ENCODE measurements at places on chromosomes 1 and 21.

GRCh38 chr21:38806153-38806941 is 618 bp downstream of the ETS2 start:
- DNase-seq, result peak; percentile 25

DNA sequence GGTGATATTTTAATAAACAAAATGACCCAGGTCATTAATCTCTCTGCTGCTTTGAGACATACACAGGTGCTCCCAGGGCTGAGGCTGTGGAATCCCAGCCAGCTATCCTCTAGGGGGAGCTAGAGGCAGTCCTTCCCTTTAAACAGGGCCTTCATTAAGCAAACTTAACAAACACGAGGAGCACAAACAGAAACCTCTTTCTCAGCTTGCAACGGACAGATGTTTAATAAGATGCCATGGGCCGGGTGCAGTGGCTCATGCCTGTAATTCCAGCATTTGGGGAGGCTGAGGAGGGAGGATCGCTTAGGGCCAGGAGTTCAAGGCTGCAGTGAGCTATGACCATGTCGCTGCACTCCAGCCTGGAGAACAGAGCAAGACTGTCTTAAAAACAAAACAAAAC is 106.7 kb downstream of the HIVEP3 start:
- peak; percentile 65 for DNase-seq

DNA sequence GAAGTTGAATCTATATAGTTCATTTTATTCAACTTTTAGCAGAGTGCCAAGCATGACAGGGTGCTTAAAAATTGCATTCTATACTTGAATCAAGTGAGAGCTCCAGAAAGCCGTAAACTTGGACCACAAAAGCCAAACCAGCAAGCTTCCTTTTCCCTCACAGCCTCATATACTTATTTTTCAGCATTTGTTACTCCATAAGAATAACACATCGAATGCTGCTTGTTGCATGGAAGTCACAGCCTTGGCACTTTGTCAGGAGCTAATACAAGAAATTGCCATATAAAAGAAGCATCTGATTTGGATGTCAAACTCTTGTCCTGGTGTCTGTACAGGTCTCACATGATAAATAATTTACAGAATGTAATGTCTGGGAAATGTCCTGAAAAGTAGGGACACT is 87.4 kb downstream of the PLXNA2 start:
- no peak for DNase-seq

GRCh38 chr1:108551137-108551862 is 8.6 kb upstream of the EEIG2 start:
- no peak for DNase-seq

- peak; percentile 42 for DNase-seq
Measured at GRCh38 chr1:32775640-32776337, 41.4 kb downstream of the YARS1 start.

- peak; percentile 43 for DNase-seq
Measured at GRCh38 chr1:68814067-68814466, 317.2 kb upstream of the DEPDC1 start.

GRCh38 chr1:216076751-216077150 is 346.5 kb downstream of the USH2A start:
- no peak for DNase-seq

- DNase-seq, result no peak
Measured at GRCh38 chr21:34687745-34688144, 19.0 kb downstream of the CLIC6 start.

DNA sequence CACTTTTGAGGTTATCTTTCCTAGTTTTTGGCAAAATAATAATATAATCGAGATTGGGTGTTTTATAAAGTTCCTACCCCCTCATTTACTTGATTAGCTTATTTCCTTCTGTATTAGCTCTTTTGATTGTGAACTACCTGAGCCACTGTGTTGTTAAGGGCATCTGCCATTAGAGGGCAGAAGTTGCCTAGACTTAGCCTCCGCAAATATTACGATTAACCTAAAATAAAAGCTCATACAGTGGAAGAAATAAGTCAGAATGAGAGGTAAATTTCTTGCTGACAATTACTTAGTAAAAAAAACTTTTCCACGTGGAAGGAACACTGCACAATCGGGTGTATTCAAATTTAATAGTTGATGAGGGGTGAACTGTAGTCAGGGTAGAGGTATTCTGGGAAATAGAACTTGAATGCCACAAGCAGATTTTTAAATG is 2.3 kb downstream of the H3-3A start:
- peak; percentile 68 for DNase-seq

DNA sequence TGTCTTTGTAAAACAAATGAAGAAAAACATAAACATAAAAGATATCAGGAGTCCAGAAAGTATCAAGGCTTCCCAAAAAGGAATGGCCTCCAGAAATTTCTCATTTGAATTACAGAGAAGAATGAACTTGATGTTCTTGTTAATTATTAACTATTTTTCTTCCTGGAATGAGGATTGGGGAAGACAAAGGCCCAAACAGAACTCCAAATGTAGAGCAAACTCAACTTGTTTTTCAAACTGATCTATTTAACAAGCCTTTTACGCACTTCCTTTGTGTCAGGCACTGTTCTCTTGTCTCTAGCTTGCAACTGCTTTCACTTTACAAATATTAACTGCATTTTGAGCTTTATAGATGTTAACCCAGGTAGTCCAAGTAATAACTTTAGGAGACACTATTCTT is 45.5 kb downstream of the LAMC2 start:
- DNase-seq, result peak; percentile 33

DNA sequence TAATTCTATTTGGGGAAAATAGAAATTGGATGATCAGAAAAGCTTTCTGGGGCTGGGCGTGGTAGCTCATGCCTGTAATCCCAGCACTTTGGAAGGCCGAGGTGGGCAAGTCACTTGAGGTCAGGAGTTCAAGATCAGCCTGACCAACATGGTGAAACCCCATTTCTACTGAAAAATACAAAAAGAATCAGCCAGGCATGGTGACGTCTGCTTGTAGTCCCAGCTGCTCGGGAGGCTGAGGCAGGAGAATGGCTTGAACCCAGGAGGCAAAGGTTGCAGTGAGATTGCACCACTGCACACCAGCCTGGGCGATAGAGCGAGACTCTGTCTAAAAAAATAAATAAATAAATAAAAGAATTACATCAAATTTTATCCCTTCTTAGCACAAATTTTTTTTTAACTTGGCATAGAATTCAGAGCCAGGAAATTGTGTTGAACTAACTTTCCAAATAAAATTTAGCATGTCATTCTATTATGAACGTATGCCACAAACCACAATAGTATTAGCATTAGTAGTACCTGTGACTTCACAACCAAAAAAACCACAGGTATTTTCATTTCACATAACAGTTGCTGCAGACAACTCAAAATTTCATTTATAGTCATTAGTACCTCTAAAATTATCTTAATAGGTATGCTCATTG is 4.5 kb upstream of the ANKRD13C start:
- peak; percentile 79 for DNase-seq

- DNase-seq, result no peak
Measured at GRCh38 chr1:196183941-196184340, 424.3 kb downstream of the KCNT2 start.

GRCh38 chr1:78113156-78113916 is 67.6 kb downstream of the GIPC2 start:
- DNase-seq, result no peak

DNA sequence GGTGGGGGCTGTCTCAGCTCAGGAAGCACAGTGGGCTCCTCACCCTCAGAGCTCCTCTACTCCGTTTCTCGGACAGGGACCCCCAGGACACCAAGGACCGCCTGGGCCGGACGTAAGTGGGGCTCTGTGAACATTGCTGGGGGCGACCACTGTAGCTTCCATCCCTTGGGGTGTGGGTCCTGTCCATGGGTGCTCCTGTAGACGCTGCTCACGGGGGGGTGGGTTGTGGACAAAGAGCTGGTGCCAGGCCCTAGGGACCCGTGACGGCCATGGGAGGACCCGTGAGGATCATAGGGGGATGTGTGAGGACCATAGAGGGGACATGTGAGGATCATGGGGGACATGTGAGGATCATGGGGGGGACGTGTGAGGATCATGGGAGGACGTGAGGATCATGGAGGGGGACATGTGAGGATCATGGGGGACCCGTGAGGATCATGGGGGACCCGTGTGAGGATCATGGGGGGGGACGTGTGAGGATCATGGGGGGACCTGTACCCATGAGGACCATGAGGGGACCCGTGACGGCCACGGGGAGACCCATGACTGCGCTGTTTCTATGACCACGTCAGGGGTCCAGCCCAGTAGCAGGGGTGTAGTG is 18.1 kb downstream of the COL6A1 start:
- DNase-seq, result no peak

DNA sequence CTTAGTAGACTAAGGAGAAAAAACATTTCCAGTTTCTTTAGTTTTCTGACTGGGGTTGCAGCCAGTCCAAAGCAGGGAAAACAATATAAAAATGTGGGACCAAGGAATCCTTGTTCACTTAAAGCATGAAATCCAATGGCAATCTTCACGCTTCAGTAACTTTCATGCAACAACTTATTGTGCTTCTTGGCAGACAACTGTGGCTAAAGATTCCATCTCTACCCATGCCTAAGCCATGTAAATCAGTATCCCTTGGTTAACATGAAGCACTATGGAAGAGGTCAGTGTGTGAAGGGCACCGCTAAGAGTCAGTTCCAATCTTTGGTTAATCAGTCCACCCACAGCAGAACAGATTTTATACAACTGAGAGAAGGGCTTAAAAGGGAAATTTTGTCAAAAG is 201.8 kb upstream of the GREM2 start:
- peak; percentile 23 for DNase-seq

GRCh38 chr1:176480750-176481149 is 17.8 kb downstream of the PAPPA2 start:
- no peak for DNase-seq

DNA sequence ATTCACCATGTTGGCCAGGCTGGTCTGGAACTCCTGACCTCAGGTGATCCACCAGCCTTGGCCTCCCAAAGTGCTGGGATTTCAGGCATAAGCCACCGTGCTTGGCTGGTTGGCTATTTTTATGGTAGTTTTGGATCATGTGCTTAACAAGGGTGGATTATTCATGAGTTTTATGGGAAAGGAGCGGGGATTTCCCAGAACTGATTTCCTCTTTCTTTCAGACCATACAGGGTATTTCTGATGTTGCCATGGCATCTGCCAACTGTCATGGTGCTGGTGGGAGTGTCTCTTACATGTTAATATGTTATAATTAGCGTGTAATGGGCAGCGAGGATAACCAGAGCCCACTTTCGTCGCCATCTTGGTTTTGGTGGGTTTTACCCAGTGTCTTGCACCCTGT is 3.2 kb downstream of the TRPM2 start:
- DNase-seq, result peak; percentile 75

DNA sequence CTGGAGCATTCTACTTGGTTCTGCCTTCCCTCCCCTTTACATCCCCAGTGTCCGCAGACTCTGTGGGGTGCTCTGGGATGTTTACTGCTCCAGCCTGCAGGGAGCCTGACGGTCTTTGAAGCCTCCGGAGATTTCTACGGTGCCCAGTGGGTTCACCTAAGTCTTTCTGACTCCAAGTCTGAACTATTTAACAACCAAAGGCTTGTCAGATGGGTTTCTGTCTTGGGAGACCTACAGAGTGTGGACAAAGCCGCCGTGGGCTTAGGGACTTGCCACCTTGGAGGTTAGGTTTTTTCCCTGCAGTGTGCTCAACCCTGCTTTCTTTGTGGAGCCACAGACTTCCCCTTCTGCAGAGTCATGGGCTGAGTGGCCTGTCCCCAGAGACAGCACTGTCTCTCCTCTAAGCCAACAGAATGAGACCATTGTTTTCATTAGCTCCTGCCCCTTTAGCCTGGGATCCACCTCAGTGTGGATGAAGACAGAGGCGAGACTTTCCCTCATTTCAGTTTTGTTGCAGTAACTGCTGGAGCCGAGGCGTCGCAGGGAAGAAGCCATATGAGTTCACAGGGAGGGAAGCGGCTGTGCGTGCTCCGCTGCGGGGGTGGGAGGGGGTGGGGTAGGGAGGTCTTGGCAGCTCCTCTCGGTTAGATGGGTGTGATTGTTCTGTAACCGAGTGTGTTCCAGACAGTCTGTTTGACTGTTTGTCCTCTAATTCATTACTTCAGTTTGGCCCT is 120.7 kb downstream of the CNIH3 start:
- no peak for DNase-seq

DNA sequence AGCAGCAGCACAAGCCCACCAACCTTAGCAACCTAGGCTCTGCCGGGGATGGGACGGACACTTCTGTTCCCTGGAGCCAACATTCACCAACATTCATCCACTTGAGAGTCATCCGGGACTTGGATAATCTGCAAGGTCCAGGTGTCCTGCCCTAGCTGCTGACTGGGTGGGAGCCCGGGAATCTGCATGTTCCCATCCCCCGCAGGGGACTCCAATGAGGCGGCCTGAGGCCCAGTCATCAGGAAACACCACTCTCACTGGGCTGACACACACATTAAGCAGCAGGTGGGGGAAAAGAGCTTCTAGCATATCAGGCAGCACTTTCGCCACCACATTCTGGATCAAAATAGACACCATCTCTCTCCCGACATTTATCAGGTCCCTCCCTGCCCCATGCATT is 38.4 kb upstream of the CCSAP start:
- peak; percentile 44 for DNase-seq

GRCh38 chr1:48691429-48692001 is 85.2 kb downstream of the BEND5 start:
- DNase-seq, result peak; percentile 45

- peak; percentile 39 for DNase-seq
Measured at GRCh38 chr1:210332719-210333398, 4.2 kb downstream of the HHAT start.

- DNase-seq, result peak; percentile 39
Measured at GRCh38 chr1:78377356-78377928, 113.3 kb upstream of the PTGFR start.

- peak; percentile 94 for DNase-seq
Measured at GRCh38 chr1:46223472-46223943, 20.4 kb downstream of the LURAP1 start.

- peak; percentile 76 for DNase-seq
Measured at GRCh38 chr1:230268371-230269170, 157.6 kb downstream of the PGBD5 start.

DNA sequence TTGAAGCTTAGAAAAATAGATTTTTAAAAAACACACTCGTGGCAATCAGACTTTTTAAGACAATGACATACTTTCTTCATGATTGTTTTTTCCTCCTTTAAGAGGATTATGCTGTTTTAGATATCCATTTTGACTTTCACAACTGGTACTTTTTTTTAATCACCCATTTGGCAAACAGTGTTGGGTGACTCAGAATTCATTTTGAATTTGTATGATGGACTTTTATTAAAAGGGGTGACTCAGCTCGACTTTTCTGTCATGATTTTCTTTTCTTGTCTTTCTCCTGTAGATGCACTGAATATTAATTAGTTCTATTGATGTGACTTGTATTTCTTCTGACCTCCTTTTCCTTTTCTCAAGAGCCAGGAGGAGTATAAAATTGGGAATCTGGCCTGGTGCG is 44.7 kb downstream of the FMN2 start:
- DNase-seq, result no peak

GRCh38 chr1:153697191-153698019 is 18.9 kb downstream of the NPR1 start:
- DNase-seq, result peak; percentile 36

- no peak for DNase-seq
Measured at GRCh38 chr1:45013551-45014209, 1.6 kb downstream of the UROD start.

DNA sequence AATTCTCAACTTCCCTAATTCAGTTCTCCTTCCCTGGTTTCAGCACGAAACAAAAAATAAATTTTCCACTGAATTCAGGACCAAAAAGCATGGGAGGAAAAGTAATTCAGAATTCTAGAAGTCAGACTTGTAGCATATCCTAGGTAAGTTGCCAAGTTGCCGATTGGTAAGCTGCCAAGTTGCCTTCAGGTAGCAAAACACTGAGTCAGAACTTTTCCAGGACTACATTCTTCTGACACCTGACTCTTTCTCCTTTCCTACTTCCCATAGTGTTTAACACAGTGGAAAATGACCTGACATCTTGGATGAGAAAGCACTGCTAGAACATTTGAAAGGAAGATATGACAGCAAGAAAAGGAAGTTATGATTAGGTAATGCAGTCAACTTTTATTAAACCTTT is 322.8 kb downstream of the SPATA17 start:
- DNase-seq, result peak; percentile 47

All from kidney tubule cell (primary cell).